Kidney glomerular epithelial cell (primary cell): ENCODE measurements at places on chromosomes 5 and 9.

DNA sequence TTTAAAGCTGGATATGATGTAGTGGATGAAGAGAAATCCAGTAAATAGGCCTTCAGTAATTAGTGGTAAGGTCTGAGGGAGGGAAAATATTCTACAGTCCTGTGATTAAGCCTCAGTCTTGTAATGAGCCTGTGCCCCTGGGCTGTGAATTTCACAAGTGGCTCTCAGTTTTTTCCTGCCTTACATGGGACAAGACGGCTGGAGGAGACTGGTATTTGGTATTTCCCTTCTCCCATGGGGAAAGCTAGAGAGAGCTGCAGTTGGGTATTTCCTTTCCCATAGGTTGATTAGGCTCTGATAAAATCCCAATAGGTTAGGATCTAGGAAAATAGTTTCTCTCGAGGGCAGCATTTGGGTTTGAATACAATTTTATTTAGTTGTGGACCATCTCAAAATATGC, 62.2 kb upstream of the GNA14 start:
- no peak for DNase-seq

- no peak for DNase-seq
Observed at GRCh38 chr5:8944005-8944404, 601.9 kb downstream of the SEMA5A start.

DNA sequence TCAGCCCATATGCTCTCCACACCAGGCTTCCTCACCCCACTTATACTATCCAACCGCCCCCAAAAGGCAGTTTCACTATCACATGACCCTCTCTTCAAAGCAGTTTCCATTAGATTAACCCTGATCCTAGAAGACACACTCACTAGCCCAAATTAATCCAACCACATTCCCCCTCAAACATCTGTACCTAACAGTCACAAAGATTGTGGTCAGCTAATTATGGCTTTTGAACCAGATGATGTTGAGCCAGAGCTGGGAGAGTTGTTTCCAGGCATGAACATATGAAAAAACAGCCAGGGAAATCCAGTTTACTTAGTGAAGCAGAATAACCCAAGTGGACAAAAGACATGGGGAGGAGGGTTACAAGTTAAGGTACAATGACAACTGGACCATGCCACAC, 131.2 kb downstream of the SPOCK1 start:
- DNase-seq: no peak

GRCh38 chr9:18385696-18386490, 88.1 kb upstream of the ADAMTSL1 start:
- DNase-seq: peak; percentile 29

DNA sequence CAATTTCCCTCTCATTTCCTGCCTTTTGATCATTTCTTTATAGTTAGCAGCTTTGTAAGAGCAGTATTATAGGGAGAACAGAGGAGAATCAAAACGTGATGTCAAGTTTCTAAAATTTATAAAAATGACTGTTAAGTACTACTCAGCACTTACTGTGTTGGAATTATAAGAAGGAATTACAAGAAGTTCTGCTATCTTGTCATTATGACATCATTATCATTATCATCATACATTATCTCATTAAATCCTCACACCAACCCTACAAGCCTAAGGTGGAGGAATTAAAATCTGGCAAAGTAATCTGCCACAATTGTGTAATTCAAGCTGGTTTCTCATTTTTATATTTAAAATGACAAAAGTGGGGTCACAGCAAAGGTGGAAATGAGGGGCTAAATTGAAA, 316.2 kb upstream of the CD180 start:
- DNase-seq: no peak

DNA sequence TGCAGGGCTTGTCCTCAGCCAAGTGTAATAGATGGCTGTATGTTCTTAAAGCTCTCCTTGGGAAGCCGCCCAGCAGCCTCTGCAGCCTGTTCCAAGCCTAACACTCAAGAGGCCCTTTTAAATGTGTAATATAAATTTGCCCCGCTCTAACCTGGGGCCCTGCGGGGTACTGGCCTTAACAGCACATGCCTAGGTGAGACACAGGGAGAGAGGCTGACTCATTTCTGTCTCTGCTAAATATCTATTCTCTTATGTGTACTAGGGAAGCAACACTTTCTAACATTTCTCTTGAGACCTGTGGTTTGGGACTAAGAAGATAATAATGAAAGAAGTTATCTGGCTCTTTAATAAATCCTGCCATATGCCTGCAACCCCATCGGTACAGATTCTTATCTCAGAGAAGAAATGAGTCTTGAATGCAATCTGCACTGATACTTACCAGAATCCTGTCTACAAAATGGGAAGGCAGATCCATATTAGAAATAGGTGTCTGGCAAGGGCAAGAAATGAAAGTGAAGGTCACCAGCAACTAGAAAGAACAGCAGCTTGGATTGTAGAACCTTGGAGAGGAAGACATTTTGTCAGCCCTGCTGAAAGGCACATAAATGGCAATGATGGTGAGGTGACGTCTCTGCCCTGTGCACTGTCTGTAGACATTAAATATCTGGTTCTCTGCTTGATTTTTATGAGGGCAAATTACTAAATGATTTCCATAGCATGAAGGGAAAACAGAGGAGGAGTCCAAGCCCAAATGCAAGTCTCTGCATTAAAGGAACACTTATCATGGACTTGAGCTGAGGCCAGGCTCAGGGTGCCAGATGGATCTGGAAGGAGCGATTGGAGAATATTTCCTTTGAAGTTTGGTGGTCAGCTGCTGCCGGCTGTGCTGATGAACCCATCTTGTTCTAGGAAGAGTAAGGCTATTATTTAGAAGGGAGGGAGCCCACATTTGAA, 14.5 kb upstream of the TGFBI start:
- no peak for DNase-seq

GRCh38 chr9:119537138-119537537, 167.9 kb upstream of the BRINP1 start:
- no peak for DNase-seq

GRCh38 chr9:4499917-4500316, 9.6 kb downstream of the SLC1A1 start:
- no peak for DNase-seq

DNA sequence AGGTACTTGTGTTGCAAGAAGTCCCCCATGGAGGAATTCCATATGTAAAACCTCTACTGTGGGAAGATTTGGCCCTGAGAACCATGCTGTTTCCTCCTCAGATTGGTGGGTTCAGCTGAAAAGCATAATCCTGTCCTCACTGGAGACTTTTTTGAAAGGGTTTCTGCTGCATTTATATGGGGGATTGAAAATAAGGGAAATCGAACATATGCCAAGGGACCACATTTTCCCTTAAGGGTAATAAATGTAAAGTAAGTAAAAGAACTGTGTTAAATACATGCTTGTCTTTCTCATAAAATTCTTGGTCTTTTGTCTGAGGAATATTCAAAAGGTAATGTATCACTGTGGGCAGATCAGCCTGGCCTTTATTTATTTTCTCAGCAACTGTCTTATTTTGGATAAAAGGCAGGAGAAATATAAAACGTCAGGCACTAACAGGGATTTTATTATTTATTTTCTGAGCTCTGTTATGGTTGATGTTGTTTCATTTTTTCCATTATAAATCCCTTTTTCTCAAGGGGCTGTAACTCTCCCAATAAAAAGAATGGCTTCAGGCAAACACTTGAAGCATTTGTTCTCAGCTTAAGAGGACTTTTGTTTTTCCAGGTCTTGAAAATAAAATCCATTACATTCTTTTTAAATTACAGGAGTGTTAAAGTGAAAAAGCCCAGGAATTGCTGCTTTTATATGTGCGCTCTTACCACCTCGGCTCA, 131.4 kb downstream of the FGF10 start:
- DNase-seq: no peak

DNA sequence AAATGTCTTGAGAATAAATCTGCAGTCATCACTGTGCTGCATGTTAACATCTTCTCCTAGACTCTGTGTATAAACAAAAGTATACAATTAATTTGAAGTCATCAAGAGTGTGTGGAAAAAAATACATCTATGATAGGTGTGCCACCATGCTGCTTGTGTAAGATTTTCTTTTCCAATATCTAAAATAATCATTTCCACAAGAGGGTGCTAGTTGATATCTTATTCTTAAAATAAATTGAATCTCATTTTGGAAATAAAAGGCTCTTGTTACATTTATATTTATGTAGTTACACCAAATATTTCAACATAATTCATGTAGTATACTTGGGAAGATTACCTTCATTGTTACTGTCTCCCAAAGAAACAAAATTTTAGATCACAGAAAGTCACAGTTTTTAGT, 14.1 kb upstream of the MOCS2 start:
- peak; percentile 23 for DNase-seq

DNA sequence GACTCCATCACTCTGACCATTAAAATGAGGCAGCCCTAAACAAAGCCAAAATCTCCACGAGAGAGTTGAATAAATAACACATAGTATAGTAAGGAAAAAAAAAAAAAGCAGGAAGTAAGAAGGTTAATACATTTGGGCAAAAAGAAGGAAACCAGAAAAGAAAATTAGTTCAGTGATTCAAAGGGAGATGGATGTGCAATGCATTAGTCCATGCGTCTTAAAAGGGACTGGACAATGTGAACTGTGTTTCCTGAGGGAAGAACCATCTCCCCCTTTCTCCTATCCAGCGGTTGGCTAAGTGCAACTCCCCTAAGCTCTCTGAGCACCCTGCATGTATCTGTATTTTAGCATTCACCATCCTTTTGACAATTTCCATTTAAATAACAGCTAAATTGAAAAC, 1.4 kb downstream of the ANKRA2 start:
- DNase-seq: no peak
